ENCODE measurements at places on chromosomes 1 and 21.

GRCh38 chr1:183058851-183059502 lies 35.8 kb downstream of the LAMC1 start:
- DNase-seq = no peak

- no peak for DNase-seq
Measured at GRCh38 chr1:18124977-18125376, 17.4 kb downstream of the IGSF21 start.

DNA sequence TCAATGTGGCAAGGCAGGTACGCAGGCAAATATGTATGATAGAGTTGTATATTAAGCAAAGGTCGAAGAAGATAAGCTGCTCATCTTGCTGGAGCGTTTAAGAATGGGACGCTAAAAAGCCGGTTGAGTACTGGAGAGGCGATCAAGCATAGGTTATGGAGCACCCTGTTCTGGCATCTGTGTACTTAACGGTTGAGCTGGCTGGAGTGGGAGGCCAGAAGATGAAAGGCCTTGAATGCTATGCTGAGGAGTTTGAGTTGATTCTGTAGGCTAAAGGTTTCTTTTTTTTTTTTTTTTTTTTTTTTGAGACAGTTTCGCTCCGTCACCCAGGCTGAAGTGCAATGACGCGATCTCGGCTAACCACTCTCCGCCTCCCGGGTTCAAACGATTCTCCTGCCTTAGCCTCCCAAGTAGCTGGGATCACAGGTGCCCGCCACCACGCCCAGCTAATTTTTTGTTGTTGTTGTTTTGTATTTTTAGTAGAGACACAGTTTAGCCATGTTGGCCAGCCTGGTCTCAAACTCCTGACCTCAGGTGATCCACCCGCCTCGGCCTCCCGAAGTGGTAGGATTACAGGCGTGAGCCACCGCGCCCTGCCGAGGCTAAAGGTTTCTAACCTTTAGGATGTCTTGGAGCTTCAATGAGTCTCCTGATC lies 850 bp upstream of the KHDC4 start:
- DNase-seq = no peak

DNA sequence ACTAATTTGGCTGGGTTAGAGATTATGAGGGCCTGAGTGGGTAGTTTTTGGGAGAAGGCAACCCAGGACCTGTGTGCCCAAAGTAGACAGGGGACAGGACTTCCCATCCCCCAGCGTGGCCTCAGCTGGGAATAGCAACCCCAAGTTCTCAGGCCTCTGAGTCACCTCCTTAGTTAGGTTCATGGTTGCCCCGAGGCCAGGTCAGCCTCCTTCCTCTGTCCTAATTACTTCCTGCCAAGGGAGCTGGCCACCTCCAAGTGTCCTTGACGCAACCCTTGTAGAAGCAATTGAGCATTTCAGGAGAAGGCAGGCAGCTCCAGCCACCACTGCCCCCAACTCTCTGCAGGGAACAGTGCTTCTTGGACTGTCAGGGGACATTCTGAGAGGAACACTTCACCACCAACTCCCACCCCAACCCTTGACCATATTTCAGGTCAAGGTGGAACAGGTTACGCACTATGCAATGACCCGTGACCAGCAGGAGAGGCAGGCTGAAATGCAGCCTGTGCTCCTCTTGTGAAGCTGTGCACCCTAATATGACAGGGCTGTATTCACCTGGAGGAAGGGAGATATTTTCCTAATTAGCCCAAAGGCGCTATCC lies 5.1 kb upstream of the NT5C1A start:
- no peak for DNase-seq
